ENCODE measurements at places on chromosomes 4 and X.

- DNase-seq: no peak
Observed at GRCh38 chr4:76607266-76607799, 172.3 kb downstream of the SHROOM3 start.

DNA sequence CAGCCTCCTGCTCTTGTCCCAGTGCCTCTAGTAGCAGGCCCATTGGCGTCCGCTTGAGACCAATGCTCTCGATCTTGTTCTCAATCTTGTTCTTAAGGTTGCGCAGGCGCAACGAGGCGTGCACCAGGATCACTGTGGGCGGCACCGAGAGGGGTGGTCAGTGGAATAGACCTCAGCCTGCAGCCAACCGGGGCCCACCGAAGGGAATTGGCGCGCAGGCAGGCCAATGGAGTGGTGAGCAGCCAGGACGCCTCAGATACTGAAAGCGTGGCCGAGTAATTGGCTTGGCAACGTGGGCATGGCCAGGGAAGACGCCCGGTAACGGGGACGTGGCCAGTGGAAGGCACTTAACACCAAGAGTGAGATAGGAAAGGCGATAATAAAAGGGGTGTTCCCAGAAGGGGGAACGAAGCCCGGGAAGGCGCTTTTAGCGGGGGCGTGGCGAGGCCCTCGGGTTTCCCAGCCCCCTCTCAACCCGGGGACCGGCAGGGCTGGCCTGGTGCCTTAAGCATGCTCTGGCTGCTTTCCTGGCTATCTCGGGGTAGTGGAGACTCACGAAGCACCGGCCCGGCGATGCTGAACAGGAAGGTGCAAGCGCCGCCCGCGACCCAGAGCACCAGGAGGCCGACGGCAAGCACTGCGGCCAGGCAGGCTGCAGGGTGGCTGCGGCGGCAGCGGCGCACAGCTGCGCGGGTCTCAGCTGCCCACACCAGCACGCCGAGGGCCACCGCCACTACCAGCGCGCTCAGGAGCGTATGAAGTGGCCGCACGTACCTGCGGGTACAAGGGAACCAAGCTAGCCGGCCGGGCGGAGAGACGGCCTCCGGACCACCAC is 1.7 kb downstream of the PRAF2 start:
- no peak for DNase-seq

- DNase-seq: no peak
Observed at GRCh38 chr4:96150466-96150865, 310.6 kb downstream of the PDHA2 start.

DNA sequence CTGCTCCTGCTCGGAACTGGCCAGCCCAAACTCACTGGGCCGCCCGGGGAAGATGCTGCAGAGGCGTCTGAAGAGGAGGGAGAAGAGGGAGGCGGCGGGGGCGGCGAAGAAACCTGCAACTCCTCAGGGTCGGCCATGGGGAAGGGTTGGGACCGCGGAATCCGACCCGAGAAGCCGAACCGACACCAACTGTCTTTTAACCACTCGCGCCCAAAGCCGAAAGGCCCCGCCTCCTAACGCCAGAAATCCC is at the start of gene C4orf46:
C4orf46 (minus strand) TSS at position 223 of the 250 bp plus-strand sequence; CDS start at position 137, 86 bp downstream.
- no peak for DNase-seq

DNA sequence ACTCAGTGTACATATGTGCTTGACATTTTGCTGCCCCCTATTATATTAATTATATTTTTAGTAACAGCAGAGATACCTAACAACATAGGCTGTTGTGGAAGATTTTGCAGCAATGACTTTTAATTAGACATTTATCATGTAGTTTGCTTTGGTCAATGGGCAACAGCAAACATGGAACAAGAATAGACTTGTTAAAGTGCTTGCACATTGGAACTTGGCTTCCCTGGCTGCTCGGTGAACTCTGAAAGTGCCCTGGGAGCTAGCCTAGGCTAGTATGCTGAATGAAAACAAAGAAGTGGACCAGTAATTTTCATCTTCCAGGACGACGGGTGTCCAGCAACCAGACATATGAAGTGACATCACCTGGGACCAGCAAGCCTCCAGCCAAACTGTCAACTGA is 1157.1 kb downstream of the ARAP2 start:
- no peak for DNase-seq

DNA sequence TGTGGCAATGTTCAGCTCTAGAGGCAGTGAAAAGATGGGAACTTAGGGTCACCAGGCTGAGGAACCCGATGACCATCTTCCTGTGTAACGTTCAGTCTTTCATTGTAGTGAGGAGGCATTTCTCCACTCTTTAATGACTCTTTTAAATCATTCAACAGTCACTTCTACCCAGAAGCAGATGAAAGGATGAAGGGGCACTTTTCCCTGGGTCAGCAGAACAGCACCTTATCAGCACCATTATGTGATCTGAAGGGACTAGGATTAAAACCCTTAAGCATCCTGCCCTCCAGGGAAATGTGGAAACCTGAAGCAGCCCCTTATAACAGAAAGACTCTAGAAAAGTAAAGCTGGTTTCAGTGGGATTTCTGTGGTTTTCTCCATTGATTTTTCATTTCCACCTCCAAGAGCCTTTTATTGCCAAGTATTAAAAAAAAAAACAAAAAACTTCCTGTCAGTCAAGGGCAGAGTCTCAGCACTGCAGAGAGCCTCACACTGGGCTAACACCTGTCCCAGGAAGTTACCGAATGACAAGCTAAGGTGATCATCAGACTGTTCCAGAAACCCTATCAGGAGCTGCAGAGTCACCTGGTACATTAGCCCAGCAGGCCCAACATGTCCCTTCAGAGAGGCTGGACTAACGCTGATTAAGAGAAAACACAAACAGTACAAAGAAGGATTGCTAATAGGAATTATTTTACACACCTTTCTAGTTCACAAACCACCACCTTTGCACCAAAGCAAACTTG is 185.9 kb downstream of the SHROOM3 start:
- DNase-seq: no peak

GRCh38 chr4:146548443-146548842 is 26.7 kb upstream of the SLC10A7 start:
- DNase-seq: no peak

- no peak for DNase-seq
Observed at GRCh38 chr4:142314247-142314646, 531.9 kb downstream of the INPP4B start.

DNA sequence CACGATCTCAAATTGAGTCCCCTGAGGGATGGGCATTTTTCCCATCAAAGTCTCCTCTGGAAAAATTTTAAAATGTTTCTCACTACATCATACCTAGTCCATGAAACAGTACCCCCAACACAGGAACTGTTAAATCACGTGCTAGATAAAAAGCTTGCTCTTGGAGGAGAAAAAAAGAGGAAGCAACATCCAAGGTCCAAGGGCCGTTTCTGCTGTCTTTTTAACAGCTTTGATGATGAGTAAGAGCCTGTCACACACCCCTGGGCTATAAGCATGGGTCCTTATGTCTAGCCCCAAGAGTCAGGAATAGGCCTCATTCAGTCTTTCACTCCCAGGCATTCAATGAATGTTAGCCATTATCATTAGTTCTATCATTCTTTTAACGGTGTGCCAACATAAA is 128.9 kb downstream of the SH3KBP1 start:
- no peak for DNase-seq

GRCh38 chrX:150337026-150337425 is 26.1 kb upstream of the MAMLD1 start:
- no peak for DNase-seq

DNA sequence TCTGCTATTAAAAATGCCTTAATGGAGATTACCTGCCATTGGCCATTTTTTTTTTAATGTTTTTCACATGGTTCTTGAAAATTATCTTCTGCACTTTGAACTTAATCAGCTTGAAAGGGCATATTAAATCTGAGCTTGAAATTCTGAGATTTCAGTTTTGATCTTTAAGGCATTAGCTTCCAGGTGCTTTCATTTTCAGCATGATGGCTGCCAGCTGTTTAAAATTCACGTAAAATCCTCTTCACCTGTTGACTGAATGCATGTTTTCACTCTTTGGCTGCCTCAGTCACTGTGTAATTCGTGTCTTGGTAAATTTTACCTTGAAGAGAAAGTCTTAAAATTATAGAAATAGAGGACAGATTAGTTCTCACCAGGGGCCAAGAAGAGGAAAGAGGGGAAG is 39.6 kb downstream of the SMAD1 start:
- DNase-seq: no peak

DNA sequence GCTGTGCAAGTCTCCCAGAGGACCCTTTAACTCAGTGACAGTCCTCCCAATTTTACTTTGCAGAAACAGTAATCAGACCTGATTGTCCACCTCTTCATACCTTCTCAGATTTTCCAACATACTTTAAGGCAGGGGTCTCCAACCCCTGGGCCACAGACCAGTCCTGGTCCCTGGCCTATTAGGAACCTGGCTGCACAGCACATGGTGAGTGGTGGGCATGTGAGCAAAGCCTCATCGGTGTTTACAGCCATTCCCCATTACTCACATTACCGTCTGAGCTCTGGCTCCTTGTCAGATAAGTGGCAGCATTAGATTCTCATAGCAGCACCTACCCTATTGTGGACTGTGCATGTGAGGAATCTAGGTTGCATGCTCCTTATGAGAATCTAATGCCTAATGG is 74.3 kb downstream of the TECRL start:
- no peak for DNase-seq

- DNase-seq: no peak
Observed at GRCh38 chrX:32687379-32687778, 524.0 kb downstream of the DMD start.

DNA sequence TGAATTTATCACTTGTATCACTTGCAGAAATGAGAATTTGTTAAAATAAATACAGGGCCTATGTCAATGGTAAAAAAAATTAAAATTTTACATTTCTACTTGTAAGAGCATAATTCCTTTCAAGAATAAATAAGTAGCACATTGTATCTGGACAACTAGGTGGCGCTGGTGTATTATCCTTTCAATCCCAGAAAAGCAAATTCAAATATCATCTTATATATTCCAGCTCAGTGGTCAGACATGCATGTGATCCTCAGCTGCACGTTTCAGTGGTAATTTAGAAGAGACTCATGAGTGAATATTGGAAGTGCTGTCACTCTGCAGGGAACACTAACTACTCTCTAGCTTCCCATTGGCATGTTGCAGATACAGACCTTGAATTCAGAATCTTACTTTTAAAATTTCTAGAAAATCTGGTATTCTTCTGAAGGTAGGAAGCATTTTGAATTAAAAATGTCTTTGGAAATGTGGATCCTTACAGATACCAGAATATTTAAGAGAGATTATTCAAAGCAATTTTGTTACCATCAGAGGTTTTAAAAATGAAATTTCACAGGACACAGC is 1414.7 kb upstream of the TENM3 start:
- DNase-seq: no peak

GRCh38 chr4:90537491-90537890 is 410.3 kb downstream of the CCSER1 start:
- DNase-seq: no peak

- DNase-seq: peak; percentile 59
Observed at GRCh38 chrX:48683411-48683982, at the start of gene WAS. TSS of gene WAS (plus strand) at chrX:48683799. CDS start at chrX:48683854, 55 bp downstream.

DNA sequence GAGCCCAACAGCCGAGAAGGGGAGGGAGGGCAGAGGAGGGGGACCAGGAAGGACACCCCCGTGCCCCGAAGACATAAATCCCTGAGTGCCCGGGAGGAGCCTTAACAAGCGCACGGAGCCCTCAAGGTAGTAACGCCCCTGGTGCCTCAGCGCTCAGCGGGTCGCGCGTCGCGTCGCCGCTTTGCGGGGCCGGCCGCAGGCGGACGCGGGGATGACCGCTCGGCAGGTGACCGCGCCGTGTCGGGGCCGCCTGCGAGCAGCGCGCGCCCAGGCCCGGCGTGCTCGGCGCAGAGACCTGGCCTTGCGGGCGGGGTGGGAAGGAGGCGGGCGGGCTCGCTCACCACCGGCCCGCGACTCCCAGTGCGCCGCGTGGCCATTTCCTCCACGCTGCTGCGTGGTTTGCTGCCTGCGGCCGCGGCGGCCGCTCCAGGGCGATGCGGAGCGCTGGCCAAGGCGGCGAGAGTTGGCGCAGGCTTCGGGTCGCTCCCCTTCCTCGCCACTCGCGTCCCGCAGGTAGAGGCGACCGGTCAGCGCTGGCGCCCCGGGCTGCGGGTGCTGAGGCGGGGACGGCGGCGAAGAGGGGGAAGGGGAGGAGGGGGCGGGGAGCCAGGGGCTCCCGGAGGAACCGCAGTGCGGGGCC is 632 bp downstream of the CCSER1 start:
- DNase-seq: no peak

DNA sequence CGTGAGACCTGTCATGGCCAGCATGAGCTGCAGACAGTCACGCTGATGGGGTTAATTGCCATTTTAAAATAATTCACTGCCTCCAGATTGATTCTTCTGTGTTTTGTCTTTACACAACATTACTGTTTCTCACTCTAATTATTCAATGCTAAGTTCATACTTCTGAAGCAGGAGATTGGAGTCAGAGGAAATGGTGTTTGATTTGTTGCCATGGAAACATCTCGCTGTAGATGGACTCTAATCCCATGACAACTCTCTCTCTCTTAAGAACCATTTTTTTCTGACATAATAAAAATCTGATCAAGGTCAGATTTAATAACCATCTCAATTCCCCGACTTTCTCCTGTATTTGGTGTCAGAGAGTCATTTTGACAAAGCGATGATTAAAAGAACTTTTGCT is 209.0 kb downstream of the IDS start:
- no peak for DNase-seq

Data from central memory CD4-positive, alpha-beta T cell (primary cell).